ENCODE measurements at places on chromosomes 4 and X. TPM values are rescaled to one million over a fixed set of nuclear protein-coding genes. Genes with fewer than 3 reads are reported as not detected.

DNA sequence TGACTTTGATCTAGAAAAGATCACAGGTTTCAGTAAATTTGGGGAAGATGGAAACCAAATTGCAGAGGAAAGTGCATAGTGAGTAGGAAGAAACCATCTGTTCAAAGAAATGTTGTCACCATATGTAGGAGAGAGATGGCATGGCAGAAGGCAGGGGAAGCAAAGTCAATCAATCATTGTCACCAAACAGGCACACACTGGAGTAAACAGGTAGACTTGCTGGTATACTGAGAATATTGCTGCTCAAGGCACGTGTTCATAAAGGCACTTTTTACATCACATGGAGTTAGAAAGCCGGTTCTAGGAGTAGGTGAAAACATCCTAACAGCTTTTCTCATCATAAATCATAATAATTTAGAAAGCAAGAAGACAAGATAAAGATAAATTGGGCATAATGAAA, 550.5 kb upstream of the FAT1 start:
- no peak for DNase-seq

GRCh38 chr4:28082686-28083390, 1222.2 kb downstream of the STIM2 start:
- DNase-seq = no peak

DNA sequence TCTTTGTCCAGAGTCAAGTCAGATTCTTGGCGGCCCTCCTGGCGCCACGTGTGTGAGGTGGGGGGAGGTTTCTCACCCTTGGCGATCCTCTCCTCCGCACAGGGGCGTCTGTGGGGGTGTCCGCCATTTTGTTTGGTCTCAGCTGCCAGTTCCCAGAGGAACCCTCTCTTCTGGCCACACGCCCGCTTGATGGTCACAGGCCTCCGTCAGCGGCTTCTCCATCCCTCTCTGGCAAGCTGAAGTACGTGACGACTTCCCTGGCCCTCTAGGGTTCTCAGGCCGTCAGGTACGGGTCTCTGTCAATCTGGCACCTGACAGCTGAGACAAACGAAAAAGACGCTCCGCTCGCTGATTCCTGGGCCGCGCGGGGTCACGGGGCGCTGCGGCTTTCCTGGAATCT, 272.6 kb downstream of the TRIML1 start:
- DNase-seq = no peak

DNA sequence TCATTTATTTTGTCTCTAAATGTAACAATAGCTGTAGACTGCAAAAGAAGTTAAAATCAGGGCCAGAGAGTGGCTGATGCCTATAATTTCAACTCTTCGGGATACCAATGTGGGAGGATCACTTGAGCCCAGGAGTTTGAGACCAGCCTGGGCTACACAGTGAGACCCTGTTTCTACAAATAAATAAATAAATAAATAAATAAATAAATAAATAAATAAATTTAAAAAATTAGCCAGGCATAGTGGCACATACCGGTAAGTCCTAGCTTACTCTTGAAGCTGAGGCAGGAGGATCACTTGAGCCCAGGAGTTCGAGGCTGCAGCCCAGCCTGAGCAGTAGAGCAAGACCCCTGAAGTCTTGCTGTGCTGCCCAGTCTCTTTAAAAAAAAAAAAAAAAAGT, 79.1 kb downstream of the WWC2 start:
- DNase-seq = no peak

DNA sequence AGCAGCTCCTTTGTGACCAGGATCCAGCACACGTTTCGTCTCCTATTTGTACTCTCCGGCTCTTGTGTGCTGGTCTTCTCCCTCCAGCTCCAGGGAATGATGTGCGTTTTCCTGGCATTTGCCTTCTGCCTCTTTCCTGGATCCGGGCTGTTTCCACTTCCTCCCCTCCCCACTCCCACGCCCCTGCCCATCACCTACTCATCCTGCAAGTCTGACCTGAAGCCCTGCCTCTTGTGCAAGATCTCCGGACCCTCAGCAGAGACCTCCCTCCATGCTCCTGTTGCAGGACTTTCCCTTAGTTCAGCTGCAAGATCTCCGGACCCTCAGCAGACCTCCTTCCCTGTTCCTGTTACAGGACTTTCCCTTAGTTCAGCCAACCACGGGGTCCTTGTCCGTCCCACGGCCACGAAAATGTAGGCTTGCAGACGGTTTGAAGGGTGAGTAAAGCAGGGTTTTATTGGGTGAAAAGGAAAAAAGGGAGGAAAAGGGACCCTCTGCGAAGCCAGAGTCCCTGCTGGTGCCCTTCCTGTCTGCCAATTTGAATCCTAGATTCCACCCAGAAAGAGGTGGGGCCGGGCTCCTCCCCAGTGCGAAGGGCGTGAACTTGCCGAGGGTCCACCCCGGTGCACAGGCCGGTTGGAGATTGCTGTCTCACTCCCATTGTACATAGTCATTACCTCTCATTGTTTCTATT, 74.4 kb upstream of the IRF2 start:
- DNase-seq = no peak

GRCh38 chr4:33831442-33832066, 2412.8 kb downstream of the ARAP2 start:
- no peak for DNase-seq

GRCh38 chr4:31041385-31041784, 321.2 kb downstream of the PCDH7 start:
- DNase-seq = no peak

DNA sequence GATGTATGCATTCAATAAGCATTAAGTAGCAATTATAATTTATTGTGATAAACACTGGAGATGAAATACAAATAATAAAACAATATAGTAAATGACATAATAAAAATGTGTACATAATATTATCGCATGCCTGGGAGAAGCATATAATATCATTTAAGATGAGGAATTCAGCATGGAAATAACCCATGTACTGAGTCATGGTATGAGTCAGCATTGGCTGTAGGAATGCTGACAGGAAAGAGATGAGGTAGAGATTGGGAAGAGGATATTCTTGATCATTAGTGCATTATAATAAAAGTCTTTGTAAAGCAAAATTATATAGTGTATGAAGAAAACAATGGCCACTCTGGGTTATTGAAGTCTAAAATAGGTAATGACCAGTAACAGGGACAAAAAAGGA, 82.8 kb downstream of the MAGEB10 start:
- no peak for DNase-seq

DNA sequence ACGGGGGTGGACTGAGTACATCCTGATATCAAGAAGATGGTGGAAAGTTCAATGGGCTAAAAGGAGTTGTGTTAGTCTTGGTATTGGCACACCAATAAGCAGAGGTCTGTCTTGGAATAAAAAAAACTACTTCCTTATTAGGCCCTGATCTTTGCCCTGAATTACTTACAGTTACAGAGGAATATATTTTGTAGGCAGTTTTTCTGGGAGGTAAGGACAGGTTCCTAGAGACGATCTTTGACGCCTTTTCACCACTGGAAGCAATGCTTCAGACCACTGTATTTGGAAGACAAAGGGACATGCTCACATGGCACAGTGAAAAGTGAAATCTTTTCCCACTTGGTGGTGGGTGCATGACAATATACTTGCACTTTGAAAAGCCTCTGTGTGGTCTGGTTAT, 618 bp upstream of the XK start:
- no peak for DNase-seq

DNA sequence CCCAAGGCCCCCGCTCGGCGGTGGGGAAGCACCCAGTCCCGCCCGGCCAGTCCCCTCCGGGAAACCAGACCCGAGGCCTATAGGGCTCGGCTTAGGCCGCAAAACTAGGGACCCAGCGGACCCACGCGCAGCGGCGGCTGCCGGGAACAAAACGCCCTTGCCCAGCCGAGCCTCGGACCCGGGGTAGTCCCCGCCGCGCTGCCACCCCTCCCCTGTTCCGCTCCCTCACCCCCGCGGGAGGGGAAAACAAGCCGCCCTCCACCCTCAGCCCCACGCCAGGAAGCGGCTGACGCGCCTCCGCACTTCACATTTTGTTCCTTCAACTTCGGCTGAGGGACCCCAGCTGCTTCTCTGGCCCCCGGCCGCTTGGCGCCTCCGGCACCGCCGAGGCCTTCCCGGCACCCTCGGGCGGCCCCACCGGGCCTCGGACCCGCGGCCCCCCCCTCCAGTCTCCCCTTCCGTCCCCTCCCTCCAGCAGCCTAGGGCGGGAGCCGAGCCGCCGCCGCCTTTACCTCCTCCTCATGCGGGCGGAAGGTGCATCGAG, 694 bp downstream of the PDS5A start:
- peak; percentile 7 for DNase-seq

GRCh38 chr4:78237360-78237759, 180.2 kb downstream of the FRAS1 start:
- DNase-seq = no peak

GRCh38 chr4:75325318-75325979, 188.8 kb downstream of the RCHY1 start:
- no peak for DNase-seq

GRCh38 chr4:112311516-112311915, 14.3 kb downstream of the ALPK1 start:
- no peak for DNase-seq

DNA sequence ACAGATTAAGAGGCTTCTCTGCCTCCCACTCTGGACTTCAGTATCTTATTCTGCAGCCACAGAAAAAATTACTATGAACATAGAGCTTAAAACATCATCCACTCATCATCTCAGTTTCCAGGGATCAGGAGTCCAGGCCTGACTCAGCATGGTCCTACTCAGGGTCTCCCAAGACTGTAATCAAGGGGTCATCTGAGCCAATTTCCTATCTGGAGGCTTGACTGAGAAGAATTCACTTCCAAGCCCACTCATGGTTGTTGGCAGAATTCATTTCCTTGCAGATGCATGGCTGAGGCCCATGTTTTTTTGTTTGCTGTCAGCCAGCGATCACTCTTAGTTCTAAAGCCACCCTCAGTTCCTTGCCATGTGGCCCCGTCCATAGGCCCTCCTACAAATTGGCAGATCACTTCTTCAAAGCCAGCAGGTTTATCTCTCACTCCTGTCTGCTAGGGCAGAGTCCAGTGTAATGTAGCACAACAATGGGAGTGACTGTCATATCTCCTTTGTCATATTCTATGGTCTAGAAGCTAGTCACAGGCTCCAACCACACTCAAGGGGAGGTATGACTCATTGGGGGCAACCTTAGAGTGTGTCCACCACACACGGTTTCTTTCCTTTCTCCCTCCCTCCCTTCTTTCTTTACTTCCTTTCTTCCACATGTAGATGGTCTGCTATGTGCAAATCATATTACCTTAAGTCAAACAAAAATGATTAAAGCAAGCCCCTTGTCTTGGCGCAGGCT, 251.6 kb downstream of the QDPR start:
- DNase-seq = no peak

- no peak for DNase-seq
Observed at GRCh38 chrX:34382416-34382815, 250.3 kb upstream of the FAM47A start.

GRCh38 chrX:1294301-1295067, 25.9 kb downstream of the CSF2RA start:
- DNase-seq = no peak

Gene KLB
- 1.6 TPM for total RNA-seq

Gene MAGEB6
- total RNA-seq = not detected

Gene NOX1
- total RNA-seq = not detected

Gene TGIF2LX
- total RNA-seq = not detected

Gene XKRX
- 0.66 TPM for total RNA-seq

Gene CT45A1
- not detected for total RNA-seq

Gene KCND1
- 2.1 TPM for total RNA-seq

Gene SPATA18
- total RNA-seq = 6.3 TPM

Gene IQCM
- not detected for total RNA-seq

Gene ZNF711
- 2.8 TPM for total RNA-seq

Data from tibial nerve (tissue), 4 donors.